Pulmonary artery endothelial cell (primary cell): ENCODE measurements at places on chromosomes 6 and 20.

- no peak for DNase-seq
Measured at GRCh38 chr6:118548136-118548535, at the start of gene PLN. TSS of gene PLN (plus strand) at chr6:118548296. CDS start at chr6:118558922, 10,626 bp downstream.

- no peak for DNase-seq
Measured at GRCh38 chr20:58450254-58450653, 61.2 kb downstream of the VAPB start.

- DNase-seq, result no peak
Measured at GRCh38 chr20:60553095-60553494, 594.9 kb downstream of the CDH26 start.

- DNase-seq, result no peak
Measured at GRCh38 chr6:158314737-158315136, 2.5 kb downstream of the TULP4 start.

GRCh38 chr6:111806165-111806547 is 67.1 kb downstream of the FYN start:
- no peak for DNase-seq

- DNase-seq, result no peak
Measured at GRCh38 chr20:14845199-14846160, 508.1 kb upstream of the FLRT3 start.

- no peak for DNase-seq
Measured at GRCh38 chr6:157773248-157773773, 49.7 kb upstream of the SNX9 start.

DNA sequence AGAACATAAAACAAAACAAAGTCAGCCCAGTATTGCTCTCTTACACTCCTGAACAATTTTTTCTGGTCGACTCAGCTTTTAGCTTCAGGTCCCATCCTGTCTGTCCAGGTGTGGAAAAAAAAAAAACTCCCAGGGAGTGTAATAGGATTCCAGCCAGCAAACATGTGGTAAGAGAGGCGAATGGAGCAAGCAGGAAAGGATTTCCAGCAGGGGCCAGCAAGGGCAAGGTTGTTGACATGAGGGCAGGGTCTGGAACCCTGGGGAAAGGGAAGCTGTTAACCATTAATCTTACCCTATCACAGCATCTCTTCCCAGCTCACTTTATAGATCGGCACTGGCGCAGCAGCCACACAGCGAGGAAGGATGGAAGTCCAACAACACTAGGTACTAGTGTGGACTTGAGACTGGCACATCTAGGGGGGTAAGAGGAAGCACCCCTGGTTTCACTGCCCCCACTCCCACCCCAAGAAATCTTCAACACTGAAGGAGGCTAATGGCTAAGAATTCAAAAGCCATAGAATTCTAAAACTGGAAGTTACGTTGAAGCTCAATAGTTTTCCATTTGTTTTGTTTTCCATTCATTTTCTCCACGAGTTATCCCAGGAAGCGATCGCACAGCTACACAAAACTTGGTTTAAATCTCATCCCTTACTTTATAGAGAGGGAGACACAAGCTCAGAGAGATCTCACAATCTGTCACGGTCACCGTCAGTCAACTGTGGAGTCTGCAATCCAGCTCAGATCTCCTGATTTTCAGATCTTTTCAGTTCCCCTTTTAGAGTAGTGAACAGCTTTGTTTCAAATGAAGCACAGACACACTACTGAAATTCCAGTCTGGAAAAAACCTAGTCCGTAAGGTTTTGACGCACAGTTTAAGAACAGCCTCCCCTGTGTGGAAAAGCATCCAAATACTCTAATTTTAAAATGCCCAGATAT is 53.3 kb downstream of the SLC22A23 start:
- DNase-seq, result no peak

DNA sequence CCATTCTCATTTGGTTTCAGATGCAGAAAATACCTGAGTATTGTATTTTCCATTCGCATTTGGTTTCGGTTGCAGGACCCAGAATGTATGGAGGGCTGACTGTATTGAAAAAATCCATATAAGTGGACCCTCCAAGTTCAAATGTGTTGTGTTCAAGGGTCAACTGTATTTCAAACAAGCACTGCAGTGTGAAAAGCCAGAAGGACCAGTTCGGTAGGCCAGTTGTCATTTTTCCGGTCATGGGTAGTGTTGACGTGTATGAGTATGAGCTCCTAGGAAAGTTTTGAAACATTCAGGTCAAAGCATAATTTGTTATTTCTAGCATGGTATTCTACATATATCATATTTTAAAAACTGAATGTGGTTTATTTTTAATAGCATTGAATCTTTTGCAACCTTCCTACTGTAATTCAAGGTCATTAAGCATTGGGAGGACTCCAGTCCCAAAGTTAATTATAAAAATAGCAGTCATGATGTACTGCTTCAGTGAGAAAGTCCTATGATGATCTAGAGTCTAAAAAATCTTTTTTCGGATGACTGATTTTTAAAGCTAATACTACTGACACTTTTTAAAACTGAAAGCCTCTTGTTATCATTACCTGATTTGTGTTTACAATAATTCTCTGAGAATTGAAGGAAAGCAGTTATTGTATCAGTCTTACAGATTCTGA is 18.9 kb downstream of the NHSL1 start:
- no peak for DNase-seq

DNA sequence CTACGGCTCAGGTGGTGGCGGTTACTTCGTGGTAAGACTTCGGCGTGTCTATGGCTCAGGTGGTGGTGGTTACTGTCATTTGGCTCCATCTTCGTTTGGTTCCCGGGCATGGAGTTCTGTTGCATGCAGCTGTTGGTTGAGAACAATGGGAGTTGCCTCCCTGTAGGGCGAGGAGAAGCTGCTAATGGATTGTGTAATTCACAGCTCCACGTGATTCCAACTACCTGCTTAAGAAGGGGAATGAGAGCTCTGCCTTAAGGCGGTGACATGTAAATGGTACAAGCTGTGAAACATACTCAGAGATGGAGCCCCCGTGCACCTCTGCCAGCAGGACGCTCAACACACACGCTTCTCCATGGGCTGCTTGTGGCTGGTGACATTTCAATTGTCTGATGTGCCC is 12.4 kb upstream of the DACT2 start:
- no peak for DNase-seq
